ENCODE measurements at places on chromosomes 6 and 20. TPM values are rescaled to one million over a fixed set of nuclear protein-coding genes. Genes with fewer than 3 reads are reported as not detected.

The TGM3 gene
- polyA plus RNA-seq, result not detected

The SYCP2 gene
- polyA plus RNA-seq, result 0.07 TPM

The SLC26A8 gene
- polyA plus RNA-seq, result 0.01 TPM

The ME1 gene
- 7.3 TPM for polyA plus RNA-seq

The NHSL1 gene
- polyA plus RNA-seq, result 25.2 TPM

The PGC gene
- polyA plus RNA-seq, result not detected

The TUBB2B gene
- polyA plus RNA-seq, result 5.1 TPM

The SIGLEC1 gene
- polyA plus RNA-seq, result not detected

The SUMO4 gene
- 0.10 TPM for polyA plus RNA-seq

The FILIP1 gene
- polyA plus RNA-seq, result 2.9 TPM

The CRISP2 gene
- polyA plus RNA-seq, result not detected

The CYP24A1 gene
- not detected for polyA plus RNA-seq

The ASCC3 gene
- 15.7 TPM for polyA plus RNA-seq

The TRIM31 gene
- not detected for polyA plus RNA-seq

The IER3 gene
- 344 TPM for polyA plus RNA-seq

The FAM50B gene
- 13.9 TPM for polyA plus RNA-seq

The TUBB gene
- 1,437 TPM for polyA plus RNA-seq

The SGK2 gene
- 0.21 TPM for polyA plus RNA-seq

The HRH3 gene
- not detected for polyA plus RNA-seq

The STMND1 gene
- not detected for polyA plus RNA-seq

The CAGE1 gene
- polyA plus RNA-seq, result not detected

The PRDM13 gene
- not detected for polyA plus RNA-seq

The SYNJ2 gene
- polyA plus RNA-seq, result 32.4 TPM

The CASS4 gene
- polyA plus RNA-seq, result not detected

The RIPPLY2 gene
- 0.25 TPM for polyA plus RNA-seq

The KCNK16 gene
- not detected for polyA plus RNA-seq

The MMP24 gene
- 0.48 TPM for polyA plus RNA-seq

The PPP1R3D gene
- polyA plus RNA-seq, result 1.7 TPM

The MUC22 gene
- polyA plus RNA-seq, result not detected

The MYCT1 gene
- 103 TPM for polyA plus RNA-seq

The ISM1 gene
- polyA plus RNA-seq, result not detected

The ZDHHC14 gene
- 25.6 TPM for polyA plus RNA-seq

The OR12D2 gene
- not detected for polyA plus RNA-seq

The SLC2A4RG gene
- 41.7 TPM for polyA plus RNA-seq

The ADISSP gene
- polyA plus RNA-seq, result 77.3 TPM

The CCN6 gene
- polyA plus RNA-seq, result not detected

The ADGRG6 gene
- polyA plus RNA-seq, result 166 TPM

The FKBP1C gene
- 1.7 TPM for polyA plus RNA-seq

The TFB1M gene
- 10.0 TPM for polyA plus RNA-seq

The ACTR5 gene
- 8.8 TPM for polyA plus RNA-seq

The NMBR gene
- polyA plus RNA-seq, result 0.08 TPM

The ZNF391 gene
- 0.13 TPM for polyA plus RNA-seq

The KIAA1586 gene
- polyA plus RNA-seq, result 1.7 TPM

The HCK gene
- polyA plus RNA-seq, result not detected

The GINS1 gene
- 6.4 TPM for polyA plus RNA-seq

The HTR1E gene
- polyA plus RNA-seq, result not detected

The MDFI gene
- polyA plus RNA-seq, result 74.1 TPM

The PPP1R3G gene
- 0.03 TPM for polyA plus RNA-seq

The LINC00237 gene
- polyA plus RNA-seq, result not detected

The QKI gene
- polyA plus RNA-seq, result 175 TPM

The C20orf141 gene
- polyA plus RNA-seq, result not detected

The SMIM28 gene
- not detected for polyA plus RNA-seq

The SLC52A3 gene
- not detected for polyA plus RNA-seq

The AVP gene
- polyA plus RNA-seq, result not detected

The SYCP2L gene
- not detected for polyA plus RNA-seq

The TP53TG5 gene
- not detected for polyA plus RNA-seq

The SSTR4 gene
- polyA plus RNA-seq, result not detected

The TMEM181 gene
- 21.7 TPM for polyA plus RNA-seq

The EPHA7 gene
- not detected for polyA plus RNA-seq
